NCI-H1694 treated with DMSO at 0.1 percent for 48 hours (cell line): ENCODE measurements at places on chromosomes 6 and 20.

DNA sequence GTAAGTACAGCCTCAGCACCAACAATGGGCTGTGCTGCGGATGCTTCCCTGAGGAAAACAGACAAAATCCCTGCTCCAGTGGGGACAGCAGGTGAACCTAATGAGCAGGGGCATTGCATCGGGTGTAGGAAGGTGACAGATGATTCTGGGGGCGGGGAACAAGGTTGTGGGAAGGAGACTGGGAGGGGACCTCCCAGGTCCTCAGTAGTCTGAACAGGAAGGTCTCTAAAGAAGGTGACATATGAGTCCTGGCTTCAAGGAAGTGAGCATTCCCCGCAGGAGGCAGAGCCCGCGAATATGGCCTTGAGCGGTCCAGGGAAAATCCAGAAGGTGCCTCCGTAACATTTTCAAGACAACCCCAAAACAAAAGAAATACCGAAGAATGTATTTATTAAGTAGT lies 19.4 kb downstream of the ULBP1 start:
- DNase-seq = no peak

DNA sequence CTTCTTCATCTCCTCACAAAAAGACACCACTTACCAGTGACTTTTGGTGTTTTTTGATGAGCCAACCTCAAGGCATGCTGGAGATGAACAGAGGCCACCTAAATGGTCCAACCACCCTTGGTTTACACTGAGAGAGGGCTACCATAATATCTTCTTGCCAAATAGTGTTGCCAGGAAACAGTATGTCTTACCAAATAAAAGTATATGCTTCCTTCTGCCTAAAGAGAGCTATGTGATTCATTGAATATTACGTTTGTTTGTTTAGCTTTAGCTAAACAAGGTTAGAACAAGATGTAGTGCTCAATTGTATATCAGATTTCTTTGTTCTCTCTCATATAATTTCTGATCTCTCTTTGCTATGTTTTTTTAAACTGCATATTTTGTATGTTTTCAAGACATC lies 40.6 kb upstream of the BMP6 start:
- no peak for DNase-seq

DNA sequence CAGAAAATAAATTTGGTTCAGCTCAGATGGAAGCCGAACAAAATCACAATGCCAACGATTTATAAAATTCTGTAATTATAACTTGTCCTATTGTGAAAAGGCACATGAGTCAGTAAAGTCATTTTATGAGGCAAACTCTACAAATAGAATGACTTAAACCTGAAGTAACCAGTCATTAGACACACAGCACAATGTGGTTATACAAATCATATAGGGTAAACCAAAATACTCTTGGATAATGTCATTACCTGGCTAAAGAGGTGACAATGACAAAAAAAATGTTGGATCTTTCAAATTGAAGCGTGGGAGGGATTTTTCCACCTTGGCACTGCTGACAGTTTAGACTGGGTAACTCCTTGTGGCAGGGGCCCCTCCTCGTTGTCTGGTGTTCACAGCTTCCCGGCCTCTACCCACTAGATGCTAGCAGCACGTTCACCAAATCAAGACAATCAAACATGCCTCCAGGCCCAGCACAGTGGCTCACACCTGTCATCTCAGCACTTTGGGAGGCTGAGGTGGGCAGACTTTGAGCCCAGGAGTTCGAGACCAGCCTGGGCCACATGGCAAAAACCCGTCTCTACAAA lies 5.0 kb downstream of the ANKRD60 start:
- no peak for DNase-seq

DNA sequence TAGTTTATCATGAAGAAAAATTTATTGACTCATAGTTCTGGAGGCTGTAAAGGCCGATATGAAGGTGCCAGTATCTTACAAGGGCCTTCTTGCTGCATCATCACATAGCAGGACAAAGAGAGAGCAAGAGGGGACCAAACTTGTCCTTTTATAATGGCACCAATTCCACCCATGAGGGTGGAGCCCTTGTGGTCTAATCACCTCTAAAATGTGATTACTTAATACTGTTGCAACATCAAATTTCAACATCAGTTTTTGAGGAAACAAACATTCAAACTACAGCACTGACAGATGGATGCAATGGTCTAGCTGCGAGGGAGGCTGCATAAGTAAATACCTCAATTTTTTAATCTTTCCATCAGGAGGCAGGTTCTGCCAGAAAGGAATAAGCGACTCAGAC lies 76.7 kb upstream of the LAMA2 start:
- peak; percentile 5 for DNase-seq
